ENCODE measurements at places on chromosomes 7 and 10. TPM values are rescaled to one million over a fixed set of nuclear protein-coding genes. Genes with fewer than 3 reads are reported as not detected.

GRCh38 chr10:90066435-90066834, 365.0 kb downstream of the KIF20B start:
- no peak for DNase-seq

- DNase-seq, result no peak
Observed at GRCh38 chr10:44065788-44066526, 318.9 kb downstream of the CXCL12 start.

DNA sequence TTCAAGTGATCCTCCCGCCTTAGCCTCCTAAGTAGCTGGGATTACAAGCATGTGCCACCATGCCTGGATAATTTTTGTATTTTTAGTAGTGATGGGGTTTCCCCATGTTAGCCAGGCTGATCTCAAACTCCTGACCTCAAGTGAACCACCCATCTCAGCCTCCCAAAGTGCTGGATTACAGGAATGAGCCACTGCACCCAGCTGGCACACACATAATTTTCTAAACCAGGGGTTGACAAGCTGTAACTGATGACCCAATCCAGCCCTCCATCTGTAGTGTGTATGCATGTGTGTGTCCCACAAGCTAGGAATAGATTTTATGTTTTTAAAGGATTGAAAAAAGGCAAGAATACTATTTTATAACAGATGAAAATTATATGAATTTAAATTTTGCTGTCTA, 125.9 kb upstream of the INSYN2A start:
- DNase-seq, result no peak

Gene PPP1R9A
- 7.0 TPM for total RNA-seq

GRCh38 chr7:158245724-158246041, 341.9 kb downstream of the PTPRN2 start:
- DNase-seq, result no peak

- no peak for DNase-seq
Observed at GRCh38 chr7:41222746-41223145, 480.1 kb downstream of the INHBA start.

DNA sequence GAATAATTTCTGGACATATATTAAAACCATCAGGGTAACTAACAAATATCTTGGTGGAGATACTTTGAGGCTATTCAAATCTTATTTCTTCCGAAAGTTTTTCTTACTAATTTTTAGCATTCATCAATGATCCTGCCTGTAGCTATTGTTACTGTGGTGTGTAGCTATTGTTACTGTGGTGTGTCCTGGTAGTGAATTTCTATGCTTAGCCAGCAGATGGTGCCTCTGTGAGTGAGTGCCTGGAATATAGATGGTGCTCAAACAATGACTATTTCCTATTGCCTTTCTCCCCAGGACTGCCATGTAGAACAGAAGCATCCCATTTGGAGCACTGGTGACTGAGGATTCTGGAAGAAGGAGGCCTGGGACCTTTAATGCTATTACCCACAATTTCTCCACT, 245.7 kb downstream of the CCSER2 start:
- no peak for DNase-seq

Gene KAZALD1
- 0.12 TPM for total RNA-seq
